ENCODE measurements at places on chromosomes 7 and 10. TPM values are rescaled to one million over a fixed set of nuclear protein-coding genes. Genes with fewer than 3 reads are reported as not detected.

The TMEM270 gene
- not detected for total RNA-seq

The OR2A12 gene
- not detected for total RNA-seq

The EGFR gene
- total RNA-seq: 109 TPM

The SORCS1 gene
- not detected for total RNA-seq

The ELMO1 gene
- 2.1 TPM for total RNA-seq

The PLA2G12B gene
- total RNA-seq: not detected

The FFAR4 gene
- 0.30 TPM for total RNA-seq

The ANXA8L1 gene
- 98.4 TPM for total RNA-seq

The CYP2C8 gene
- not detected for total RNA-seq

The KCNMA1 gene
- 69.4 TPM for total RNA-seq

The CLRN3 gene
- total RNA-seq: not detected

The KCNH2 gene
- 1.5 TPM for total RNA-seq

The HBP1 gene
- 12.0 TPM for total RNA-seq

The BAIAP2L1 gene
- total RNA-seq: 53.9 TPM

The HTR7 gene
- total RNA-seq: not detected

The LANCL2 gene
- total RNA-seq: 15.2 TPM

The PPP1R17 gene
- total RNA-seq: not detected

The SMKR1 gene
- 10.1 TPM for total RNA-seq

The UNCX gene
- not detected for total RNA-seq

The SPDYE5 gene
- total RNA-seq: not detected

The ARMC3 gene
- 1.1 TPM for total RNA-seq

The PLCE1 gene
- 6.6 TPM for total RNA-seq

The ENKUR gene
- total RNA-seq: 0.21 TPM

The MYH16 gene
- total RNA-seq: 0.32 TPM

The PKD2L1 gene
- total RNA-seq: 0.09 TPM

The EIF4H gene
- 302 TPM for total RNA-seq

The HKDC1 gene
- total RNA-seq: 11.6 TPM

The ACSM6 gene
- not detected for total RNA-seq

The RPA3 gene
- total RNA-seq: 102 TPM

The FMC1 gene
- 39.0 TPM for total RNA-seq

Data from A549 treated with GW870086 at 1 μM for 4 hours (cell line).